Esophagus squamous epithelium (tissue), 5 donors: ENCODE measurements at places on chromosomes 16 and 17.

DNA sequence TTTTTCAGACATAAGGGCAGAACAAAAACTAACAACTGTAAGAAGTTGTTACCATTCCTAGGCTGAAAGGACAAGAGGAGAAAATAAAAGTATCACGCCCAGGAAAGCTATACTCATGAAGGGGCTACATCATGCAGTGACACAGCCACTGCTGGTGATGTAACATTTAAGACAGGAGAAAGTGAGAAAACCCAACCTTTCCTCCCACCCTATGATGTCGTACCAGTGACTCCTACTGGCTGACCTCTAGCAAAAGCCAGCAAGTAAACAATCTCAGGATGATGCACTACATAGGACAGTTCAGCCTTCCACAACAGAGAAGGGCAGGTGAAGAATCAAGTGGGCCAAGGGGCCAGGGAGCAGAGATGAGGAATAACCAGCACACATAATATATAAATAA is 14.0 kb upstream of the OR1E2 start:
- no peaks in the 10 kb centered on the region for H3K4me1 ChIP-seq
- H3K27ac ChIP-seq, result no peak overlapping the region
- no peak for DNase-seq
- H3K4me3 ChIP-seq, result no peak overlapping the region

DNA sequence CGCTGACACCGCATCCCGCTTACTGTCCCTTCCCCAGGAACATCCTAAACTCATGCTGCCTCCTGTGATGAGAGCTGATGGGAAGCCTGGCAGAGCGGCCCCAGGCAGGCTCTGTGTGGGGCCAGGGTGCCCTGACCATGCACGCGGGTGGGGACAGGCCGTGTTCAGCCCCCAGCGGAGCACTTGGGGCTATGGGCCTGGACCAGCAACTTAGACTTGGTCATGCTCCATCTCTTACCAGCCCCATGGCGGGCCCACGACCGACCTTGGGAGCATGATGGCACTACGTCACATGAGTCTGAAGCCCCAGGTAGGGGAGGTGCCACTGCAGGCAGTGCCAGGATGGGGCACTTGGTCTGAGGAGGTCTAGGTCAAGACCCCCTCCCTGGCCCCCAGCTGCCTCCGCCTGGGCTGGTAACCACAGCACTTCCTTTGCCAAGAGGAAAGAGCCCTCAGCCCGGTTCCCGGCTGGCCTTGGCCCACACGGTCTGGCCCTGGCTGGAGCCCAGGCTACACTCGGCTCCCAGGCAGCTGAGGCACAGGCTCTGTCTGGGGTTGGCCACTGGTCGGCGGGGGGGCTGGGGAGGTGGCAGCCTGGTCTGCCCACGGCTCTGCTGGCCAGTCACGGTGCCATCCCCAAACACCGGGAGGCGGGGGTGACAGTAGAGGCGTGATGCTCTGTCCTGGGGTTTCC is 25.7 kb downstream of the BAHCC1 start:
- peak overlapping the region; percentile 76 for H3K27ac ChIP-seq
- H3K36me3 ChIP-seq, result no peaks in the 10 kb centered on the region
- H3K4me1 ChIP-seq, result peaks cover 76% of the 10 kb centered on the region
- no peaks in the 10 kb centered on the region for H3K27me3 ChIP-seq
- no peak for DNase-seq
- H3K4me3 ChIP-seq, result no peak overlapping the region

DNA sequence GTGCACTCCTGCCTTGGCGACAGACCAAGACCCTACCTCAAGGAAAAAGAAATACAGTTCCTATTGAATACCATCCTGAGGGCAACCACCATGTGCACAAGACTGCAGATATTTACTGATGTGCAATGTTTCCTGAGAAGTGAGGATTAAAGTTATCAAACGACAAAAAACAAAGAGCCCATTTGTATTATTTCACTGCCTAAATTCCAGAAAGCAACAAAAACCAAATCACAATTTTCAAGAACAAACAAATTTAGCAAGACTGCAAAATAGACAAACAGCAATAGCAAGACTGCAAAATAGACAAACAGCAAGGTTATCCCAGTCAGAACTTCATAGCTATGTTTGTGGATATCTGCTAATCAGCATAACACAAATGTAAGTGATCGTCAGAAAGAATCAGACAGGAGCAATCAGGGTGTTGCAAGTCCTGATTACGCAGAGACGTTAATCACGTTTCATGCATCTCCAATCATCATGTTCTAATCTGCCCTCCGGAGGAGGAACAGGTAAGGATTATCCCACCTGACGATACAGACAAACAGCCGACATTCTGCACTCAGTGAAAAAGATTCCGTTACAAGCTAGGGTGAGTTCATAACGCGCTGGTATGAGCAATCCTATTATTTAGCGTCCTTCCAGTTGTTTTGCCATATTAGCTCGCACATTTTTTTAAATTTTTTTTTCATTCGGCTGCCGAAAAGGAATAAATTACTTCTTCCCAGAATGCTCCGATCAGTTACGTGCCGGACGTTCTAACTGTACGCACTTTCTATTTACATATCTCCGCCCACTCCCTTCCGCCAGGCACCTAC is 2.9 kb downstream of the TMEM107 start:
- H3K27ac ChIP-seq, result peak overlapping the region; percentile 81
- peaks cover 21% of the 10 kb centered on the region for H3K4me1 ChIP-seq
- H3K4me3 ChIP-seq, result peak overlapping the region; percentile 47
- no peaks in the 10 kb centered on the region for H3K36me3 ChIP-seq
- no peak for DNase-seq

DNA sequence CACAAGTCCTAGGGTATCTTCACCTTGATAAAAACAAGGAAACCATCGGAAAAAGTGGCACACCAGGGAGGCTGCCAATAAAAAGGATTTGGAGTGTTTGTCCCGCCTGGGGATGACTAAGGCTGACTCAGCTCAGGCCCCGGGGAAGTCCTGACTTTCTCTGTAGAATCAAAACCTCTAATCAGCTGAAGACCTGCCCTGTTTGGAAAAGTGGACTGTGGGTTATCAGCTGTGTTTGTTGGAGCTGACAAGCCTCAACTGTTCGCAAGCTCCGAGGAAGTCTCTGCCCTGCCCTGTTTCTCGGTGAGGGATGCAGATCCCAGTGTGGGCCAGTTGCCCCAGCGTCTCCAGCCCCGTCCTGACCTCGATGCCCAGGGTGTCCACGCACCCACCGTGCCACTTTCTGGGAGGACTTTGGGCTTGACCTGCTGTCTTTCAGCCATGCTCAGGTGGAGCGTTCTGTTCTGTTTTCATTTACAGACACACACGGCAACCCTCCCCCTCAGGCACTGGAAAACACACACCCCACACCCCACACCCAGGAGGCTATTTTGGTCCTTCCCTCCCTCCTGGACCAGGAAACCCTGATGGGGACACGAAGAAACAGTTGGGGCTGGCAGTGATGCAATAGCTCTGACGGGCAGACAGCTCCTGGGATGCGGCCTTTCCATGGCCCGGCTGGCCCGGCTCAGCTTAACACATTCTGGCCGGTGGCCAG is 27.6 kb upstream of the PITPNA start:
- no peak for DNase-seq
- peak overlapping the region; percentile 35 for H3K4me3 ChIP-seq
- H3K27ac ChIP-seq, result peak overlapping the region; percentile 64

DNA sequence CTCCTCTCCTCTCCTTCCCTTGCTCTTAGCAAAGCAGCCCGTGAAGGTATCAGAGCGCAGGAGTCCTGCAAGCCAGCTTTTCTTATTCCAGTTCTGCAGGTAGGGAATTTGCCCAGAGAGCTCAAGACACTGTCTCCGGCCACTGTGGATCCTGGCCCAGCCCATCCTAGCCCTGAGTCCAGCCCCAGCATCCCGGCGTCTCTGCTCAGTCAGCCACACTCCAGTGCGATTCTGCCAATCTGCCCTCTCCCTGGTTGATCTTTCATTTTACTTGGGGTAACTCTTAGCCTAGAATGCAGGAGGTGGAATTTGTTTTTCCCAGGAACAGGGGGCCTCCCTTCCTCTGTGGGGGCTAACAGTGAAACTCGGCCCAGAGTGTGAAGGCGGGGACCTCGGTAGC is 176.9 kb upstream of the GSE1 start:
- peak overlapping the region; percentile 20 for H3K4me3 ChIP-seq
- H3K27ac ChIP-seq, result peak overlapping the region; percentile 77
- no peaks in the 10 kb centered on the region for H3K36me3 ChIP-seq
